ENCODE measurements at places on chromosomes 12 and 14.

- DNase-seq: no peak
Observed at GRCh38 chr12:118526255-118527095, 150.1 kb downstream of the SUDS3 start.

GRCh38 chr12:12538535-12538934 lies 24.1 kb downstream of the DUSP16 start:
- no peak for DNase-seq

GRCh38 chr14:22448905-22449599 lies 140.0 kb downstream of the DAD1 start:
- no peak for DNase-seq

DNA sequence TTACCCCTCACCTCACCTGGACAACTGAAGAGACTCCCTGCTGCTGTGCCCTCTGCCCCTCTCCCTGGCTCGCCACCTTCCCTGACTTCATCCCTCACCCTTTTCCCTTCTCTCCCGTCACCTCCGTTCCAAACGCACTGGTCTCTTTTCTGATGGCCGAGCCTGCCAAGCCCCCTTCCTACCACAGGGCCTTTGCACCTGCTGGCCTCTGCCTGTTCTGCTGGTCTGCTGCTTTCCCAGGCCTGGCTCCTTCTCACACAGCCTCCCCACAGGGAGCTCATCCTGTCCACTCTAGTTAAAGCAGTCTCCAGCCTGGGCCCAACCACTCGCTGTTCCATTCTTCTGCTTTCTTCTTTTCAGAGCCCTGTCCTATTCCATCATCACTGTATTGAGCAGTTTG lies 34.6 kb downstream of the RBM19 start:
- DNase-seq: no peak

DNA sequence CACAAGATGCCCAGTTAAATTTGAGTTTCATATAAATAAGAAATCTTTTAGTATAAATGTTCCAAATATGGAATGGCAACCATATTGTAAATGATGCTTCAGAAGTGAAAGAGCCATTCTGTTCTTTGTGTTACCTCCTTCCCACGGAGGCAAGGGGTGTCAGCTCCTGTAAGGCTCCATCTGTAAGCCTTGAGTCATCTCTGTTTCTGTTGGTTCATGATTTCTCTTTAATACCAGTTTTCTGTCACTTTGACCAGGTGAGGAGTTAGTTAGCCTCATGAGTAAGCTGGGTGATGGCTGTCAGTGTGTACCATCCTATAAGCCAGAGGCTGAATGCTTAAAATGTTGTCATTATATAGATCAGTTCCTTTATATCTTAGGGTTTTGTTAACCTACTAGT lies 61.9 kb downstream of the TMEM30B start:
- no peak for DNase-seq

- no peak for DNase-seq
Observed at GRCh38 chr12:105876396-105876927, 262.3 kb downstream of the NUAK1 start.

- no peak for DNase-seq
Observed at GRCh38 chr14:37695866-37696265, 100.4 kb downstream of the TTC6 start.

DNA sequence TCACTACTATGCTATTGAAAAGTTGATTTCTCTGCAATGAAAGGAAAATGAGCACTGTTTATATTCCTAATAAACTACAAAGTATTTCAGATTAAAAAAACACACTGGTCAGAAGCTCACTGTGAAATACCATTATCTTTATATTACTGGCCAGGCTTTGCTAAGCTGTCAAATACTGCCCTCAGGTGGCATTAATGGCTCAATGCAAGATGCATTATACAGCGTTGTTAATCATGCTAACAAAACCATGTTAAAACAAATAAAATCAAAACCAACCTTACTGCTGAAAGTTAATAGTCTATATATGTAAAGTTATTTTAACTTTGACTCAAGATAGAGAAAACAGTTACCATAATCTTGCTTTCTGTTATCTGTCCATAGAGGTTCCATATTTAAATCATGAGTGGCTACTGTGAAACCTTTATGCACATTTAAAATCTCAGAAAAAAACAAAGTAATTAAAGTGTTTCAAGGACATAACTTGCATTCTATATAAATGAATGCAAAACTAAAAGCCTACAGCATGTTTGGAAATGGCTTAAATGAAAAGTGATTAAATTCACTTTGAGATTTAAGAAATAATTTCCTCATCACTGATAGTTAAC lies 121.7 kb downstream of the RALGAPA1 start:
- DNase-seq: no peak

GRCh38 chr14:75519826-75520728 lies 2.2 kb upstream of the BATF start:
- no peak for DNase-seq

DNA sequence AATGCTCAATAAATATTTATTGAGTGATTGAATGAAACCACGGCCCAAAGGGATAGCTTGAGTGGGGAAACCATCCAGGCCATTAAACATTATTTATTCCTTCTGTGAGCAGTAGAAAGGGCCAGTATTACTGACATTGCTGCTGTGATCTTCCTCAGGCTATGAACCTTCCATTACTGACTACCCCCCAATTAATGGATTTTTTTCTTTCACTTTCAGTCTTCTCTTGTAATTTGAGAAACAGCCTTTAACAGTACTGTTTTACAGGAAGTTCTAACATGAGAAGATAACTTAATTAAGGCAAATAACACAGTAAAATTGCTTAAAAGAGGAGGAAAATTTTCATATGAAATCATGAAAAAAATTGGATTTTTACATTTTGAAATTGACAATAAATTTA lies 629.5 kb downstream of the TRHDE start:
- no peak for DNase-seq
